SK-N-SH treated with all-trans-retinoic acid at 6 μM for 48 hours (cell line): ENCODE measurements at places on chromosomes 16 and 17.
A peak's percentile ranks its signal among the peaks of the same experiment; 100 is the strongest.

DNA sequence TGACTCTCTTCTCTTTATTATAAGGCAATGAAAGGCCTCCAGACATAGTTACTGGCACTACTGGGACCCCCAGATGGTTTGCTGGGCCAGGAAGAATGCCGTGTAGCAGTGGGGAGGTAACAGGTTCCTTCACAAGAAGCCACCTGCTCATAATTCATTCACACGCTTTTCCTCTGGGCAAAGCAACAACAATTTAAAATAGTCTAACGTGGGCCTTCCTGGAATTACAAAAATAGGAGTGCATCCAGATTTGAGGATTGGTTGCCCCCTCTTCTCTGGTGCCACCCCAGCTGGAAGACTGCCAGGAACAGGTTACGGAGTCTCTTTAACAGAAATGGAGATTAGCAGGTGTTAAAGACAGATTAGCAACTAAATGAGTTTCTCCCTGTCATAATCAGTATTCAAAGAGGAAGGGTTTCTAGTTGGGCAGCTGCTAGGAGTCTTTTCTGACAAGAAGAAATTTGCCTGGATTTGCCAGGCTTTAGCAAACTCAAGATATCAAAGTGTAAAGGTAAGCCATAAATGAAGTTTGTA lies 409.6 kb downstream of the NPIPA8 start:
- no peak for ATAC-seq

DNA sequence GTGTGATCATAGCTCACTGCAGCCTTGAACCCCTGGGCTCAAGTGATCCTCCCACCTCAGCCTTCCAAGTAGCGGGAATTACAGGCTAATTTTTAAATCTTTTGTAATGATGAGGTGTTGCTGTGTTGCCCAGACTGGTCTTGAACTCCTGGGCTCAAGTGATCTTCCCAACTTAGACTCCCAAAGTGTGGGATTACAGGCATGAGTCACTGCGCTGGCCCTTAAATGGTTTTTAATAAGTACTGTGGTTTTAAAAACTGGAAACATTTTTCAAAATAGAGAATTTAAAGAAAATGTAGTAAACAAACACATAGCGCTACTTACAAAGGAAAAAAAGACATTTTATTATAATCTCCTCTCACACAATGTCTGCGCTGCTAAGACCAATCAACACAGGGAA lies 32.2 kb downstream of the MARCHF10 start:
- no peak for ATAC-seq

- ATAC-seq = no peak
These were observed 9.3 kb downstream of the SSTR5 start for GRCh38 chr16:1081734-1082265.

GRCh38 chr17:81966343-81967243 lies 5.6 kb upstream of the NOTUM start:
- ATAC-seq = peak; percentile 9

- no peak for ATAC-seq
These were observed 43.3 kb downstream of the RANBP10 start for GRCh38 chr16:67763066-67763465.

DNA sequence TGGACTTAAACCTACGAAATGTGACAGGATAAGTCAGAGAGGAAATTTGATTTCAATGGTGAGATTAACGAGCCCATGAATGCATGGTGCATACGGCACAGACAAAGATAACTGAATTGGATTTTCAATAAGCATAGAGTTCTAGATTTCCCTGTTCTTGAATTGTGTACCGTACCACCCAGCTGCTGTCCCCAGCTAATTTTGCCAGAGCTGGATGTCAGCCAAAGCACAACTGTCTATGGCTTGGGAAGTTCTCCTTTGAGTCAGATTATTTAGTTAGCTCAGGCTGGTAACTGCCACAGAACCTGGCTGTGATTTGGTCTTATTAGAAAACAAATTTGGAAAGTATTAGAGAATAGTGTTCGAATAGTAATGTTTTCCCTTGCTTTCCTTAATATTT lies 143.1 kb downstream of the CDH13 start:
- no peak for ATAC-seq

- ATAC-seq = no peak
These were observed 15.7 kb downstream of the HYDIN start for GRCh38 chr16:71214746-71215381.

DNA sequence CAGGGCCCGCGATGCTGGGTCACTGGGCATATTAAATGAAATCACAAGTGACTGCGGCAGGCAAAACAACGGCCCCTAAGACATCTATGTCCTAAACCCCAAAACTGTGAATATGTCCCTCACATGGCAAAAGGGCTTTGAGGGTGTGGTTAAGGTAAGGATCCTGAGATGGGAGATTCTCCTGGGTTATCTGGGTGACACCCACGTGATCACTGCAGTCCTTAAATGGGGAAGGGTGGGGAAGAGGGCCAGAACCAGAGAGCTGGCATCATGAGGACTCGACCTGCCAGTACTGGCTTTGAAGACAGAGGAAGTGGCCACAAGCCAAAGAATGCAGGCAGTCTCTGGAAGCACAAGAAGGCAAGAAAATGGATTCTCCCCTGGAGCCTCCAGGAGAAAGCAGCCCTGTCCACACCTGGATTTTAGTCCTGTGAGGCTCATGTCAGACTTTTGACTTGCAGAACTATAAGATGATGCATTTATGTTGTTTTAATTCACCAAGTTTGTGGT lies 12.5 kb downstream of the COTL1 start:
- no peak for ATAC-seq

- no peak for ATAC-seq
These were observed 15.5 kb downstream of the CX3CL1 start for GRCh38 chr16:57387598-57388354.

GRCh38 chr16:253833-254232 lies 19.2 kb downstream of the FAM234A start:
- ATAC-seq = no peak

DNA sequence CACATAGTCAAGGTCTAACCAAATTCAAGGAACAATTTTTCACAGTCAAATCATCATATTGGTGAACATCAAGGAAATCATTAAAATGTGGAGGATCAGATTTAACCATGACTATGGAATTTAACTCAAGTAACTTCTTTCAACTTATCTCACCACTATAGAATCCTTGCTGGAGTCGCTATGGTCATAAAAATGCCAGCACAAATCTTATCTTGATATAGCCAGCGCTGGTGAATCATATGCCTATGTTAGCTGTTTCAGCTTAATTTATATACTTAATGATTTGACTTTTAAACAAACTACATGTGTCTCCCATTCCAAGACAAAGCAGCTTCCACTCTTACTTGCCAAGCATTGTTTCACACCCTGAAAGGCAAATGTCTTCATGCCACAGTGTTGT lies 416.4 kb downstream of the CDH11 start:
- peak; percentile 90 for ATAC-seq

DNA sequence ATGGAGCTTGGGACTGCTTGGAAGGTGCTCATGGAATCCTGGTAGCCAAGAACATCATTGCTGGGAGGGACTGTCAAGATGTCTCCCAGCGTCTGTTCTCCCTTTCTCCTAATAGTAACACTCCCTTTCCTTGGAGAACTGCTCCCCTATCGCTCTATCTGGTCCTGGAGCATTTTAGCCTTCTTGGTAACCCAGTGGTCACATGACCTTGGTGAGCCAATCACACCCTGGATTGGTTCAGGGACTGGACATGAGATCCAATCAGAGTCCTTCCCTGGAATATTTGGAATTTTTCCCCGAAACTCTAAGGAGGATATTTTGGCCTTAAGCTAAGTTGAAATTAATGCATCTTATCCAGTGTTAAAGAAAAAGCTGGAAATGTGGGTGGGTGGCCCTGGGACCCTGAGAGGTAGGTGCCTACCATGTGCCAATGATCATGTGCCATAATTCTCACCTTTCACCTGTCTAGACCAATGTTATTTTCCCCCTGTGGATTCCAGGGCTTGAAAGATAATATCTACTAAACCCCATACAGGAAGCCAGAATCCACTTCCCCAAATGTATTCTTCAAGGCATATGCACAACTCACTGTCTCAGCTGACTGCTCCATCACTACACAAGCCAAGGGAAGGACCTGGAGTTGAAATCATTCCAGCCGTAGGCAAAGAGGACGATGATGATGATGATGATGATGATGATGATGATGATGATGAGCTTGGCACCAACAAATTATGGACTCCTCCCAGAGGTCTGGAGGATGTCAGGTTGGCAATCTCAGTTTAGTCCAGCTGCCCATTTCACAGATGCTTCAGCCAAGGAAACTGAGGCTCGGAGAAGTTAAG lies 193.2 kb downstream of the RAB11FIP4 start:
- no peak for ATAC-seq

GRCh38 chr17:18990331-18990730 lies 14.2 kb downstream of the FAM83G start:
- ATAC-seq = no peak

DNA sequence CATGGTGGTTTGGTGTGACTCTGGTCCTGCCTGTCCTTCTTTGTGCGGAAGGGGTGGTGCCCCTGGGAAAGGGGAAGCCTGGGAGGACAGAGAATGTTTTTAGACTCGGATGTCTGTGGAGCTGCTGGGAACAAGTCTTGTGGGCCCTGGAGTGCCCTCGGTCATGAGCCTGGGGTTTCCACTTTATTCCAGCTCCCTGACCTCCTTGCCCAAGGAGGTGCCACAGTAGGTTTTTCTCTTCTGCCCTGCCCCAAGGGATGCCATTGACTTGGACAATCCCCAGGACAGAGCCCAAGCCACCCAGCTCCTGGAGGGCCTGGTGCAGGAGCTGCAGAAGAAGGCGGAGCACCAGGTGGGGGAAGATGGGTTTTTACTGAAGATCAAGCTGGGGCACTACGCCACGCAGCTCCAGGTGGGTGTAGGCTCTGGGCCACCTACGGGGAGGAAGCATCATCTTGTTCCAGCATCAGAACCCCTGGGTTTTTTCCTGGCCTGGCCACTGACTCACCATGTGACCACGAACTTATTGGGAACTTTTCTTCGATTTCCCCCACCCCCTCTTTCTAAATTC lies 1.4 kb downstream of the STAT5A start:
- ATAC-seq = no peak

- no peak for ATAC-seq
These were observed 30.0 kb downstream of the HNF1B start for GRCh38 chr17:37714897-37715296.

- ATAC-seq = peak; percentile 21; the same call in 1 of the 3 replicates
These were observed 16.9 kb downstream of the NARF start for GRCh38 chr17:82475458-82475857.

- no peak for ATAC-seq
These were observed 78.5 kb upstream of the NACA2 start for GRCh38 chr17:61669522-61669921.

GRCh38 chr16:78176435-78176834 lies 77.0 kb downstream of the WWOX start:
- ATAC-seq = no peak

- ATAC-seq = no peak
These were observed 4.9 kb upstream of the SOX9 start for GRCh38 chr17:72115781-72116525.

DNA sequence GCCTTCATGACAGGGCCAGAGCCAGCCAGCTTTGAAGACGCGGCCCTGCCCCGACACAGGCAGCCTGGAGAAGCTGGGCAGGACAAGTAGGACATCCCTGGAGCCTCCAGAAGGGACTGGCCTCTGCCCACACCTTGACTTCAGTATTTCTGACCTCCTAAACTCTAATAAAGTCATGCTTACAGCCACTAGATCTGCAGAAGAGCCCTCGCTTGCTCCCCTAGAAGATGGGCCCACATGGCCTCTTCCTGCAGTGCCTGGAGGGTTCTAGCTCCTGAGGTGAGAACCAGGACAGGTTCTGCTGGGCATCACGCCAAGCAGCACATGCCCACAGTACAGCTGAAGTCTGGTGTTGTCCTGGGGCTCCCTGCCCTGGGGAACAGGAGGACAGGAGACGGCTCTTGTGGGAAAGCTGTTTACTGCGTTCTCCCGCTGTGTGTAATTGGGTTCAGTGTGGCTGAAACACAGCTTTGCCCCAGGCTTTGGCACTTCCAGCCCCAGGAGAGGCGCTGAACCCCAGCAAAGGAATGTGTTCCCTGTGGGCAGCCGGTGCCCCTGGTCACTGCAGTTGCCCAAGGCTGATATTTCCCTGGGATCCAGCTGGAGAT lies 2.6 kb downstream of the APRT start:
- no peak for ATAC-seq

GRCh38 chr16:1643521-1643920 lies 31.4 kb downstream of the CRAMP1 start:
- ATAC-seq = no peak

GRCh38 chr17:48322060-48322459 lies 108.0 kb downstream of the SKAP1 start:
- ATAC-seq = no peak
